Osteocyte (in vitro differentiated cells): ENCODE measurements at places on chromosomes 1 and 21. TPM values are rescaled to one million over a fixed set of nuclear protein-coding genes. Genes with fewer than 3 reads are reported as not detected.
A peak's percentile ranks its signal among the peaks of the same experiment; 100 is the strongest.

IFNLR1 gene
- total RNA-seq = 0.16 TPM in 1 of 2 replicates, not detected in the other

RNU1-1 gene
- 2,650 and 2,859 TPM in 2 replicates for total RNA-seq

NMNAT2 gene
- 1.1 and 2.2 TPM in 2 replicates for total RNA-seq

GSTM5 gene
- not detected in 2 replicates for total RNA-seq

FBLIM1 gene
- 149 and 156 TPM in 2 replicates for total RNA-seq

KLHDC9 gene
- 3.6 and 3.7 TPM in 2 replicates for total RNA-seq

TRABD2B gene
- not detected in 2 replicates for total RNA-seq

LCE1D gene
- total RNA-seq = not detected in 2 replicates

DNA sequence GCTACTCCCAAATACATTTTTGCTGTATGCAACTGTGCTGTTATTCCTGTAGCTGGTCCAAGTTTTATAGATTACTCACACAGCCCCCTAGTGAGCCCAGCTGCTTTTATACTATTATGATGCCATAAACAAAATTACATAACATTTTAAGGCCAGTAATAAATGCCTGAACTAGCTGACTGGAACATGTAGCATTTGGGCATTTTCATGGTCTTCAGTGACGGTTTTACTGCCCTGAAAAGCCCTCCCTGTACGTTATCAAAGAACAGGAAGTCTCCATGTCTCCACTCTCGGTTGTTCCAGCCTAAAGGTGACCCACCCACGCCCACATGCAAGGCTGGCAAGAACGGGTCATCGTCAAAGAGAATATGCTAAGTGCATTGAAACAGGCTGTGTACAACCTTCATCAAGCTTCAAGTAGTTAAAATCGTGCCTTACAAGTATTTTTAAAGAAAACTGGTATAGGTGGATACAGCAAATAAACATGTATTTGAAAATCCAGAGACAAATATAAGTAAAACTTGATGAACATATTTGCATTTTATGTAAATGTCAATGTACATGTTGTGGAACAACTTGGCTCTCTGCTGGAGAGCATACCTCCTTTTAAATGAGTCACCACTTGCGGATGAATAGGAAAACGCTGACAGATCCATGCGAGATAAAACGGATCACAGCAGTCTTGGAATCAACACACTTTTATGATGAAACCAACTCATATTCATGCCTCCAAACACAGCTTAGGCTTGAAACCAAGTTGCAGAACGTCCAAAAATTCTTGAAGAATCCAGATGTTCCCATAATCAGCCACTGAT, 520.5 kb downstream of the SMYD3 start:
- H3K27me3 ChIP-seq = no peaks in the 10 kb centered on the region
- peak overlapping the region; percentile 87 for H3K27ac ChIP-seq
- peaks cover 33% of the 10 kb centered on the region for H3K4me1 ChIP-seq
- H3K36me3 ChIP-seq = no peaks in the 10 kb centered on the region

GRCh38 chr1:42847111-42847595, 740 bp downstream of the ZNF691 start:
- no peak for DNase-seq
- peak overlapping the region; percentile 75 for H3K27ac ChIP-seq
- no peaks in the 10 kb centered on the region for H3K27me3 ChIP-seq
- H3K4me3 ChIP-seq = peak overlapping the region; percentile 93
- peaks cover 18% of the 10 kb centered on the region for H3K4me1 ChIP-seq
- peaks cover 37% of the 10 kb centered on the region for H3K36me3 ChIP-seq

DNA sequence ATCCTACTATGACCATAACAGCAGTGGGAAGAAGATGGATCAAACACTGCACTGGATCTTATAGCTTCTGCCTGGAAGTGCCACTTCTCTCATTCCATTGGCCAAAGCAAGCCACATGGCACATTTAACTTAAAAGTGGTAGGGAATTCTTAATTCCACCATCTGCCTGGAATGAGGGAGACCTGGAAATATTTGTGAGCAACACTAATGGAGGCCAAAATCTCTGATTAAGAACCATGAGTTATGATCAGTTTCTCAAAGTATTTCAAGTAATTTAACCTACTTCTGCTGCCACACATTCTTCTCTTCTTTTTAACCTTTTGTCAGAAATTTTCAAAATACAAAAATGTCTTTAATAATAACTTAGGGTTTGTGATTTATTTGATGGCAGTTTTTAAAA, 154.0 kb upstream of the C1orf87 start:
- peaks cover 2% of the 10 kb centered on the region for H3K36me3 ChIP-seq
- H3K4me1 ChIP-seq = peaks cover 12% of the 10 kb centered on the region
- no peak for DNase-seq

DNA sequence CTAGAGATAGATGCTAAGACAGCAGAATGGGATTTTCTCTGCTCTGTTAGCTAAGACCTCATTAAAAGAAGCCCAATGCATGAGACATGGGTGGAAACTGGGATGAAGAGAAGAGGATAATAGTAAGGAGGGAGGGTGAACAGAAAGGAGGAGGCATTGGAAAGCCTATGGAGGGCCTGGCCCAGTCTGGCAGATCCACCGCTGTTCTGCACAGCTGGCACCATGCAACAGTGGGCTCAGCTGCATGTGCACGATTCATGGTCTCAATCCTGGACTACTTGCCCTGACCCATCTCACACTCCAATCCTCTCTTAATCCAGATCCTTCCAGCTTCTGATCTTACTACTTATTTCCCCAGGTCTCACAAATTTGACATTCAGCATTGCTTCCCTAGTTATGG, 2.2 kb downstream of the PHC2 start:
- no peaks in the 10 kb centered on the region for H3K27me3 ChIP-seq
- H3K27ac ChIP-seq = no peak overlapping the region
- H3K36me3 ChIP-seq = peaks cover 5% of the 10 kb centered on the region

DNA sequence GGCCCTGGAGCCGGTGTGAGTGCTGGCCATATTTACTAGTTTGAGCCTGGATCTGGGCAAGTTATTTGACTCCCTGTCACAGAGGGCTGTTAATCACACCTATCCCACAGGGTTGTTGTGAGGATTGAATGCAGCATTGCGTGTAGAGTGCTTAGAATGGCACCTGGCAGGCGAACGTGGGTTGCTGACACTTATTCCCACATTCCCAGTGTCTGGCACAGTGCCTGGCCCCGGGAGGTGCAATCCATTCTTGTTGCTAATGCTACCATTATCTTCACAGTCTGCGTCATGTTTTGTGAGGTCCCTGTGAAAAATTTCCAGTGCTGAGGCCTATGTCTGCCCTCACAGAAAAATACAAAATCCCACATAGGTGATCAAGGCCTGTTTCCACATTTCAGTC, 66.1 kb downstream of the CD2 start:
- no peaks in the 10 kb centered on the region for H3K27me3 ChIP-seq
- no peaks in the 10 kb centered on the region for H3K36me3 ChIP-seq
- DNase-seq = no peak
- peaks cover 6% of the 10 kb centered on the region for H3K4me1 ChIP-seq

GRCh38 chr1:116164150-116164549, 53.0 kb downstream of the MAB21L3 start:
- no peaks in the 10 kb centered on the region for H3K36me3 ChIP-seq
- peaks cover 52% of the 10 kb centered on the region for H3K27me3 ChIP-seq
- no peak for DNase-seq
- peaks cover 5% of the 10 kb centered on the region for H3K4me1 ChIP-seq

DNA sequence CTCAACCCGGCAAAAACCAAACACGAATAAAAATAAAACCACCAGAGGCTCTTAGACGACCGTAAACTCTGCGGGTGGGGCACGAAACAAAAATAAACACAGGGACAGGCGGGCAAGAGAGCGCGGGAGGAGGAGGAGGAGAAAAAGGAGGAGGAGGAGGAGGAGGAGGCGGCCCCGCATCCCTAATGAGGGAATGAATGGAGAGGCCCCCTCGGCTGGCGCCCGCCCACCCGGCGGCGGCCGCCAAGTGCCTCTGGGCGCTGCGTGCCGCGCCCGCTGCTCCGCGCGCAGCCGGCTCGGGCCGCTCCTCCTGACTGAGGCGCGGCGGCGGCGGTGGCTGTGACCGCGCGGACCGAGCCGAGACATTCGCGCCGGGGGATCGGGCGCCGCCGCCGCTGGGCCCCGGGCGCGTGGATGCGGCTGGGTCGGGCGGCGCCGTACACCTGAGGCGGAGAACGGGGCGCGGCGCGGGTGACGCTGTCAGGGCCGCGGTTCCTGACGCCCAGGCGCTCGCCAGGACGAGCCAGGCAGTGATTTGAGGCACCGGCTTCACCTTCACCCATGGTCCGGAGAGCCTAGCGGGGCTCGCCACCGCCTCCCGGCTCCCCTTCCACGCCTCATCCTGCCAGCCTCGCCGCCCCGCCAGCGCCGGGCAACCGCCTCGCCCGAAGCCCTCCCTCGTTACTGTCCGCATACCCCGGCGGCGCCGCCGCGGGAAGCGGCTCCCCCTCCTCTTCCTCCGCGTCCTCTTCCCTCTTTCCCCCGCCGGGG, at the start of gene MARK1:
MARK1 (plus strand) TSS at position 229 of the 771 bp plus-strand sequence. CDS start 687 bp downstream, outside the sequence.
- H3K4me3 ChIP-seq = peak within 1 kb of the TSS; percentile 85
- H3K36me3 ChIP-seq = no peaks in the 10 kb centered on the region
- H3K27ac ChIP-seq = peak within 1 kb of the TSS; percentile 48
- DNase-seq = no peak

DNA sequence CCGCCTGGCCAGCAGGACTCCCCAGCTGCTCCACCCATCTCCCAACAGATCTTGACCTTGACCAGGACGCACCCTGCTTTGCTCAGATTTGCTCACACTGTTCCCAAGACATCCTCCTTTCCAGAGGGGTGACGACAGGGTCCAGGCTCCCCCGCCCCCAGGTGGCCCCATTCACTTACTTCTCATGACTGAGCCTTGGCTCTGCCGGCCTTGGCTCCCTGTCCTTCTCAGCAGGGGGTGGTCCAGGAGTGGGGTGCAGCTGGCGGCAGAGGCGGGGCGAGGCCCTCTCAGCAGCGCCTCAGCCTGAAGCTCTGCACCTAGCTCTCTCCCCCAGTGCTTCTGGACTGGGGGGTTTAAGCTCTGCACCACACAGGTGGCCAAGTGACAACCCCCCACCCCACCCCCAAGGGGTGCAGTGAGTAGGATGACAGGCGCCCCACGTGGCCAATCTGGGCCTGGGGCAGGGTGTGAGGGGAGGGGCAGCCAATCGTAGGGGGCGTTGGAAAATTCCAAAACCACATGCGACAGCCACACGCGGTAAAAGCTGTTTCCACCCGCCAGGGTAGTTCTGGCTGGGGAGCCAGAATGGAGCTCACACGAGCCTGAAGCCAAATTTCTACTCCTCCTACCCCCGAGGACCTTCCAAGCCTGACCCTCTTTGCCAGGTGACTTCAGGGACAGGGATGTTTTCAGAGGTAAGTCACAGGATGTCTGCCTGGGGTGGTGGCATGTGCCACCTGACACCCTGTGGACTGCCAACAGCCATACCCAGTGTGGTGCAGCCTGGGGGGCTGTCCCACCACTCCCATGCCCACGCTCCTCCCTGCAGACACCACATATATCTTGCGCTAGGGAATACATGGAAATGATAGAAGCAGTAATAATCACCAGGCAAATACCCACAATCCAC, 5.6 kb downstream of the RORC start:
- no peak for DNase-seq
- H3K4me3 ChIP-seq = no peak overlapping the region
- peaks cover 20% of the 10 kb centered on the region for H3K27me3 ChIP-seq
- H3K27ac ChIP-seq = no peak overlapping the region

- H3K4me1 ChIP-seq = no peaks in the 10 kb centered on the region
- no peaks in the 10 kb centered on the region for H3K27me3 ChIP-seq
- H3K27ac ChIP-seq = no peak overlapping the region
- no peak overlapping the region for H3K4me3 ChIP-seq
These were observed 1098.1 kb downstream of the NCAM2 start for GRCh38 chr21:22096314-22096713.

GRCh38 chr1:31861346-31861745, 45.5 kb upstream of the SPOCD1 start:
- no peaks in the 10 kb centered on the region for H3K27me3 ChIP-seq
- no peaks in the 10 kb centered on the region for H3K4me1 ChIP-seq
- no peaks in the 10 kb centered on the region for H3K36me3 ChIP-seq
- H3K27ac ChIP-seq = no peak overlapping the region
- no peak for DNase-seq
- H3K4me3 ChIP-seq = no peak overlapping the region

GRCh38 chr1:108080448-108080847, 115.5 kb upstream of the VAV3 start:
- H3K27me3 ChIP-seq = peaks cover 9% of the 10 kb centered on the region
- no peak overlapping the region for H3K27ac ChIP-seq
- H3K4me1 ChIP-seq = no peaks in the 10 kb centered on the region
- H3K4me3 ChIP-seq = no peak overlapping the region
- no peak for DNase-seq

DNA sequence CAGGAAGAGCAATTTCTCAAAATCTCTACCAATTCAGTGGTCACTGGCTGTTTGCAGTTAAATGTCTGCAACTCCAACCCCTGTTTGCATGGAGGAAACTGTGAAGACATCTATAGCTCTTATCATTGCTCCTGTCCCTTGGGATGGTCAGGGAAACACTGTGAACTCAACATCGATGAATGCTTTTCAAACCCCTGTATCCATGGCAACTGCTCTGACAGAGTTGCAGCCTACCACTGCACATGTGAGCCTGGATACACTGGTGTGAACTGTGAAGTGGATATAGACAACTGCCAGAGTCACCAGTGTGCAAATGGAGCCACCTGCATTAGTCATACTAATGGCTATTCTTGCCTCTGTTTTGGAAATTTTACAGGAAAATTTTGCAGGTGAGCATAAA, 167.2 kb downstream of the CRB1 start:
- DNase-seq = no peak
- H3K36me3 ChIP-seq = no peaks in the 10 kb centered on the region
- H3K27me3 ChIP-seq = peaks cover 4% of the 10 kb centered on the region
- no peak overlapping the region for H3K27ac ChIP-seq
- H3K4me1 ChIP-seq = peaks cover 3% of the 10 kb centered on the region
- H3K4me3 ChIP-seq = no peak overlapping the region

GRCh38 chr21:41647806-41648561, 118.9 kb downstream of the RIPK4 start:
- peaks cover 22% of the 10 kb centered on the region for H3K4me1 ChIP-seq
- H3K36me3 ChIP-seq = no peaks in the 10 kb centered on the region
- H3K4me3 ChIP-seq = no peak overlapping the region
- no peaks in the 10 kb centered on the region for H3K27me3 ChIP-seq
- no peak for DNase-seq
- H3K27ac ChIP-seq = no peak overlapping the region

GRCh38 chr1:84367219-84367618, 31.1 kb upstream of the DNASE2B start:
- H3K4me1 ChIP-seq = peaks cover 12% of the 10 kb centered on the region
- H3K27ac ChIP-seq = no peak overlapping the region
- H3K4me3 ChIP-seq = no peak overlapping the region
- H3K27me3 ChIP-seq = no peaks in the 10 kb centered on the region
- no peak for DNase-seq
- no peaks in the 10 kb centered on the region for H3K36me3 ChIP-seq

- H3K27me3 ChIP-seq = no peaks in the 10 kb centered on the region
- H3K27ac ChIP-seq = no peak overlapping the region
- H3K36me3 ChIP-seq = no peaks in the 10 kb centered on the region
- peaks cover 17% of the 10 kb centered on the region for H3K4me1 ChIP-seq
- peak; percentile 5 for DNase-seq
- no peak overlapping the region for H3K4me3 ChIP-seq
These were observed 160.1 kb downstream of the SLC45A1 start for GRCh38 chr1:8477983-8478362.

DNA sequence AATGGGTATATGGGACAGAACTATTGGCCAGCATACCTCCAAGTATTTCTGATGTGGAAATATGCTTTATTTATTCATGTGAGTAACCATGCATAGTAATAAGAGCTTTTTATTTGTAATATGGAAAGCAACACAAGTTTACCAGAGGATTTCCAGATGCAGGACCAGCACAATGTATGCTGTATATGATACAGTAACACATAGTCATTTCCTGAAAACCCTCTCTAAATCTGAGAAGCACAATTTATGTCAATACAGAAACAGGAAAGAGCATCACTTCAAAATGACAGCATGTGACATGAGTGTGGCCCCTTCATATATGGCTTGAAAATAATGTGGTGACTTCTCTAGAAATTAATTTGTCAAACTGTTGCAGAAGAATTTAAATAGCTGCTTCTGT, 1134.7 kb upstream of the ADGRL2 start:
- no peak overlapping the region for H3K27ac ChIP-seq
- no peaks in the 10 kb centered on the region for H3K36me3 ChIP-seq
- H3K4me1 ChIP-seq = peaks cover 3% of the 10 kb centered on the region
- H3K4me3 ChIP-seq = no peak overlapping the region
